ENCODE measurements at places on chromosomes 12 and 14.

- DNase-seq: peak; percentile 59
Observed at GRCh38 chr14:52695481-52696091, at the start of gene ERO1A. Gene ERO1A, minus strand, starts transcription at chr14:52695558. Its CDS starts 77 bp downstream, at chr14:52695481.

DNA sequence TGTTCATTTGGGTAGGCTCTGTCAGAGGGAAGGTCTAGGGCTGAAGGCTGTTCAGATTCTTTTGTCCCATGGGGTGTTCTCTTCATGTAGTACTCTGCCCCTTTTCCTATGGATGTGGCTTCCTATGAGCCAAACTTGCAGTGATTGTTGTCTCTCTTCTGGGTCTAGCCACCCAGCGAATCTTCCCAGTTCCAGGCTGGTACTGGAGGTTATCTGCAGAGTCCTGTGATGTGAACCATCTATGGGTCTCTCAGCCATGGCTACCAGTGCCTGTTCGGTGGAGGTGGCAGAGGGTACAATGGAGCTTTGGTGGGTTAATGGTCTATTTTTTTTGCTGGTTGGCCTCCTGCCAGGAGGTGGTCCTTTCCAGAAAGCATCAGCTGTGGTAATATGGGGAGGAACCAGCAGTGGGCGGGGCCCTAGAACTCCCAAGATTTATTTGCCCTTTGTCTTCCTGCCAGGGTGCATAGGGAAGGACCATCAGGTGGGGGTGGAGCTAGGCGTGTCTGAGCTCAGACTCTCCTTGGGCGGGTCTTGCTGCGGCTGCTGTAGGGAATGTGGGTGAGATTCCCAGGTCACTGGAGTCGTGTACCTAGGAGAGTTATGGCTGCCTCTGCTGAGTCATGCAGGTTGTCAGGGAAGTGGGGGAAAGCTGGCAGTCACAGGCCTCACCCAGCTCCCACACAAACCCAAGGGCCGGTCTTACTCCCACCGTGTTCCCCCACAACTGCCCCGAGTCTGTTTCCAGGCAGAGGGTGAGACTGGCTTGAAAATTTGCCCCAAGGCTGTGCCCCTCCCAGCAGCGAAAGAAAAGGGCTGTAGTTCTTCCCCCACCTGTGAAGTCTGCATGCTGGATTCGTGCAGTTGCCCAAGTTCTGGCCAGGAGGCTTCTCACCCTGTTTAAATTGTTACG, 17.5 kb downstream of the MTRFR start:
- no peak for DNase-seq

DNA sequence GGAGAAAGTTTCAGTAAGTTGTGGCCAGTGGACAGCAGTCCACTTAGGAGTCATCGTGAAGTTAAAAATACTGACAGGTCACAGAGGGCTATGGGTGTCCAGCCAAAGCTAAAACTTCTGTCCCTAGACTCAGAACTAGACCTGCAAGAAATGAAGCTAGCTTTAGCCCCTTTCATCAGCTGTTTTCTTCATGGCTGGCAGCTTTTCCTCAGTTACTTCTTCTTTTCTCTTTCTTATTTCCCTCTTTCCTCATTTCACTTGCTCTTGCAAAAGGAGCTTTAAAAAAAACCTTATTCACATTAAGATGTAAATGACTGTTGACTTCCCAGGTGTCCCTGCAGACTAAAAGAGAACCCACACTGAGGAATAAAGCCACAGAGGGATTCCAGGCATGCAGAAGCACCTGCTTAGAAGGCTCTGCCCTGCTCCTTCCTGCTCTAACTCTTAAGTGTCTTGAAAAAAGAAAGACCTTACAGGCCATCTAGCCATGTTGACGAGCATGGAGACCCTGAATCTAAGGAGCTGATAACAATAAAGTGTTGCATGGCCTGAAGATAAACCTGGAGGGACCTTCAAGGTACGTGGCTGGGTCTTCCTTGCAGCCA, 69.7 kb upstream of the CCND2 start:
- no peak for DNase-seq

DNA sequence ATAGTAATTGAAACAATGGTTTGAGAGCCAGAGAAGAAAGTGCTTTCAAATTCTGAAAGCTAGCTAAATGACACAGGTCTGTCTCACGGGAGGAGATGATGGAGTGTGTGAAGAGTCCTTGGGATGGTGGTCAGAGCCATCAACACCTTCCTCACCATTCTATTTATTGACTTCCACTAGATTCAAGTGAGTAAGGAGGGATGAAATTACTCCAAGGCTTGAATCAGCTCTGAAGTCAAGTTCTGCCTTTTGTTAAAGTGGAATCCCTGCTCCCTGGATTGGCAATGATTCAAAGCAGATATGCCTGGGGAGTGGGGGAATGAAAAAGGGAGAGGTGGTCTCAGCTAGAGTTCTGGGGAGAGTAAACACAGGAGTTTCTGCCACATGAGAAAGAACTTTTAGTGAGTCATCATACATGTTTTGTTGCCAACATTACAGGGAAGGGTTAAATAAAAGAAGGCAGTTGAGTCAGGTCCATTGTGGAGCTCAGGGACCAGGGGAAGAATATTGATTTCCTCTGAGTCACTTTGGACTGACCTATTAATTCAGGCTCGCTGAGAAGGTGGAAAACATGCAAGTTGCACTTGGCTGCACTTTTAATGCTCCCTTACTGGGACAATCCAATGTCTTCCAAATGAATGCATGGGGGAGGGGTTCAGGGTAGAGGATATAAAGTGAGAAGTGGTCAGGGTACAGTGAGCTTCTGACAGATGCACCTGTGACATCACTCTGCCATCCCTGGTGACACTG, 142.7 kb downstream of the TBX5 start:
- no peak for DNase-seq

DNA sequence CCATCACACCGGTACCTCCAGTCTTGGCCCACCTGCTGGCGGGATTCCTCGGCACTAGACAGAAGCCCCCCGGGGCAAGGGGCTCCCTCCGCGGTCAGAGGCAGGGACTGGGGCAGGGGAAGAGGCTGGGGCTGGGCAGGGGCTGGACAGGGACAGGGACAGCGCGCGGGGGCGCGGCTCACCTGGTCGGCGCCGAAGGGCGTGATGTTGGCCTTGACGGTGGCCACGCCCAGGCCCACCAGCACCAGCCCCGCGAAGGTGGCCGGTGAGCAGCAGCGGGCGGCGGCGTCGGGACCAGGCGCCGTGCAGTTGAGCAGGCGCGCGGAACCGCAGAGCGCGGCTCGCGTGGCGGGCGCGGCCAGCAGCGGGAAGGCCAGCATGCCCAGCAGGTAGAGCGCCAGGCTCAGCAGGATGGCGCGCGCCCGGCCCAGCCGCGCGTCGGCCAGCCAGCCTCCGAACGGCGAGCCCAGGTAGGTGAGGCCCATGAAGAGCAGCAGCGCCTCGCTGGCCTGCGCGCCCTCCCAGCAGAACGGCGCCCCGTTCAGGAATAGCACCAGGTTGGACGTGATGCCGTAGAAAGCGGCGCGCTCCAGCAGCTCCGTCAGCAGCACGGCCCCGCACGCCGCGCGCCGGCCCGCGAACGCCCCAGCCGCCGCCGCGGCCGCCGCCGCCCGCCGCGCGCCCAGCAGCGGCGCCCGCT, 392 bp downstream of the SLC15A4 start:
- DNase-seq: no peak

DNA sequence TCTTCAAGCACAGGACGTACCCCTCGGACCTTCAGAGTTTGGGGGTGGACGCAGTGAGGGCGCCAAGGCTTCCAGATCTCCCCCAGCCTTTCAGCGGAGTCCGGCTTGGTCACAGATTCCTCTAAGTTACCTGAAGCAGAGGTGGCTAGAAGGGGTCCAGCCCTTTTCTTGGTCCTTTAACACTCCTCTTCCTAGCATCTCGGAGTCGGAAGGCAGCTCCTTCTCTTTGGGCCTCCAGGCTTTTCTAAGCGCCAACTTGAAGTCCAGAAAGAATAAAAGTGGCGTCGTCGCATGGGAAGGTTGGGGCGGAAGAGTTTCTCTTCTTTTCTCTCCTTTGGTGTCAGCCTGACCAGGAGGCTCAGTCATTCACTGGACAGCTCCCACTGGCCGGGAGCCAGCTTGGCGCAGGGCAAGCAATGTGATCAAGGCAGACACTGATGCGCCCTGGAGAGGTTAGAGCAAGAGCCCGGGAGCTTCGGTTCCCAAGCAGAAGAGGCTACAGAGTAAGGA, 9.6 kb downstream of the OR6S1 start:
- DNase-seq: no peak

DNA sequence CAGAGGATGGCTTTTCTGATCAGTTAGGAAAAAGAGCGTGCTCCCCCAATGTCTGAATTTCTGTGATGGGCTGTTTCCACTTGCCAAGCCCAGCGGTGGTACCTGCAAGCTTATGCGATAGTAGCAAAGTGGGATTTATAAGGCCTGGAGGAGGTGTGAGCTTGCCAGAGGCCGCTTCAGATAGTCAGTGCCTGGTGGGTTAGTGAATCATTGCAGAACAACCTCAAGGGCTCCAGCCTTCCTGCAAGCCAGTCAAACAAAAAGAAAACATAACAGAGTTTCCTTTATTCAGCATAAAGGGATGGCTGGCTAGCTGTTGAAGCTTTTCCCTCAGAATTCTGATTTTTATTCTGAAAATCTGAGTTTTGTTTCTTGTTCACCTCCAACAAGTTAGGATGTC, 7.6 kb upstream of the BMP4 start:
- no peak for DNase-seq

GRCh38 chr12:65189028-65189718, 19.8 kb downstream of the LEMD3 start:
- no peak for DNase-seq

DNA sequence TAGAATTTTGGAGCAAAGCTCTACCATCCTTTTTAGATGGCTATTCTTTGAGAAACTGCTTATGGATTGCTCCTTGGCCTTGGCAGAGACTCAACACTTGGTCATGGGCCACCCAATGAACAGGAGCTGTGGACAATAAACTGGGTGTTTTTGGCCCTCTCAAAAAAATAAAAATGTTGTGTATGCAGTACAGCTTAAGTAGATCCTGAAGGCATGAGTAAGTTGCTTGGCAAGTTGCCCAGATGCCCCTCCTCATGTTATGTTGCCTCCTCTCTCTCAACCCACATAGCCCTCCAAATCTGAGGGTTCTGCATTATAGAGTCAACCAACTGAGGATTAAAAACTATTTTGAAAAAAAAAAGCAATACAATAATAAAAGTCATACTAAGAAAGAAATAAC, 124.9 kb downstream of the ATP23 start:
- no peak for DNase-seq

- no peak for DNase-seq
Observed at GRCh38 chr12:8572507-8572906, 31.8 kb upstream of the CLEC4E start.

DNA sequence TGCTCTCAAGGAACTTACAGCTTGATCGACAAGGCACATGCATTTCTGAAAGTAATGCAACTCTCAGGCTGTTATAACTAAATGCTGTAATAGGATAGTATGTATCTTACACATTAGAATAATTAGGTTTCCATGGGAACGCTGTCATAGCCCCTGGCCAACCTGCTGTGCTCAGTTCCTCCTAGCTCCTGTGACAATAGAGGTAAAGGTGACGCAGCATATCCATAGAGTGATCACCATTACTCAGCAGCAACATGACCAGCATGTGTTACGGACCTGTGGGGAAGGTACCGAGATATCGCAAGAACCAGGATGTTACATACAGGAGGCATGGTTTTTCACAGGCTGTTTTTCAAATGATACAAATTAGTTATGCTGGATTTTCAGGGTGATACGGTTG, 150.7 kb downstream of the CAND1 start:
- no peak for DNase-seq

DNA sequence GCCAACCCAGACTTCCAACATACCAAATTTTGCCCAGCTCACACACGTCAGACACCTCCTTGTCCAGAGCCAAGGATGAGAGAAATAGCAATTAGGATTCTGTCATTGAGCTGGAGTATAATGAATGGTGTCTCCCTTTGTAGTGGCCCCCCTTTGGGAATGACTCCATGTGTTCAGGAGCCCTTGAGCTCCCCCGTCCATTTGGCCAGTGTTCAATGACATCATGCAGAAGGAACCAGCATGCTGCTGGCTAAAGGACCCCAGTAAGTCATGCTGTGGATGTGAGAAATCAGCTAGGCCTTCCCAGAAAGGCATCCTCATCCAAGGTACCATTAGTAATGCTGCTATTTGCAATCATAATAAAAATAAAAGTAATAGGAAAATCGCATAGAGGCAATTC, 158.8 kb upstream of the SRRM4 start:
- no peak for DNase-seq

DNA sequence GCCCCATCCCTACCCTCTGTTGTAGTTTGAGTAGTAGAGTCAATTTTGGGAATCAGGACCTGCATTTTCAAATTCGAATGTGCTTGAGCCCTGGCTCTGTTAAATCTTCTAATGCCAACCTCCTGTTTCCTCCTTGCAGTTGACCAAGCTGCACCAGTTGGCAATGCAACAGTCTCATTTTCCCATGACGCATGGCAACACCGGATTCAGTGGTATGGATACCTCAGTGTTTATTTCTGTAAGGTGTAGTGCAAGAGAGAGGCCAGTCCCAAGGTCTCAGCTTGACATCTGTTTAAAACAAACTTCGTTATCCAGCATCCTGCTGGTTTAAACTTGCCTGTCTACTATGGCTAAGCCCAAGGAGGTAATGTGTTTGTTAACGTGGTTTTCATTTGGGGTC, 15.2 kb downstream of the PCBP2 start:
- DNase-seq: no peak

- DNase-seq: no peak
Observed at GRCh38 chr12:31527083-31527482, 63.9 kb downstream of the DENND5B start.

GRCh38 chr12:66508025-66508424, 170.9 kb downstream of the GRIP1 start:
- no peak for DNase-seq

DNA sequence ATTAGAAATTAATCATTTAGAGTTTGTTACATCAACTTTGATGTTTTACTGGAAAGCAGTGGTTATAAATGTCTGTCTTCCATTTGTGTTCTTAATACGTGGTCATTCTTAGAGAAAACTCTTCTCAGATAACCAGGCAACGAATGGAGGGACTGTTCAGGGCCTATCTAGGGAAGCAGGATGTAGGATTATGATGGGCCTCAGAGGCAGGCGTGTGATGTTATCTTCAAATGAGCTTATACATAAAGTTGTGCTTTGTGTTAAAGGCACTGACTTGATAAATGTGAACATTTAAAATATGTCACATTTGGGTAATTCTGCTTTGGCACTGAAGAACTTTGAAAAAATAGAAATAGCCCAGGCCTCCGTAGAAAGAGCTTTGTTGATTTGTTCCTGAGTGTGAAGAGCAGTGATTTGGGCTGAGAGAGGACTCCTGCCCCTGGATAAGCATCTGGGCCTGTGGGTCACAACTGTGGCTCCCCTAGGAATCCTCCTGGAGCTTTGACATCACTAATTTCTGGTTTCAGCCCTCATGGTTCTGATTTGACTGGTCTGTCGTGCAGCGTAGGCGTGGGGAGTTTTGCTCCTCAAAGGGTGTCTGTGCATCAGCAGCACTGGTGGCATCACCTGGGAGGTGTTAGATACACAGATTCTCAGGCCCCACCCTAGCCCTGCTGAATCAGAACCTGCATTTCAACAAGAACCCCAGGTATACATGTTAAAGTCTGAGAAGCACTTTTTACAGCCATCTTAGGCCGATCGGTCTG, 55.4 kb downstream of the SAMD4A start:
- no peak for DNase-seq

GRCh38 chr12:53579545-53579955, 46.6 kb downstream of the ATF7 start:
- DNase-seq: no peak
